NCI-H2081 treated with DMSO at 0.1 percent for 48 hours (cell line): ENCODE measurements at places on chromosomes 13 and 19.

DNA sequence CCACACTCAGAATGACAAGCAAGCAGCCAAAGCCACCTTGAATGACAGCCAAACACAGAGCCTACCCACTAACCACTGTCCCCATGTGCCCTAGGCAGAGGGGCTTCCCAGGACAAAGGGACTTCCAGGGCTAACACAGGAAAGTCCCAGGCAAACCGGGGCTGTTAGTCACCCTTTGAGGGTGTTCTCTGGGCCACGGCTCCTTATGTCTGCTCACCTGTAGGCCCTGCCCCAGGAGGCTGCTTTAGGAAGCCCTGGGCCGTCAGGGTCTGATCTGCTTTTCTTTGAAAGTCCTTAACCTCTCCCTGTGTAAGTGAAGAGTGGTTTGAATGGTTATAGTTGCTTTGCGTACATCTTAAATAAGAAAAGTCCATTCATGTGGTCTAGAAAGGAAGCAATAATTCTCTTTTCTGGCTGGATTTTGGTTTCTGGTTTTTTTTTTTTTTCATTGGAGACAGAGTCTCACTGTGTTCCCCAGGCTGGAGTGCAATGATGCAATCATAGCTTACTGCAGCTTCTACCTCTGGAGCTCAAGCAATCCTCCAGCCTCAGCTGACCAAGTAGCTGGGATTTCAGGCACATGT, 161.4 kb downstream of the EFNB2 start:
- DNase-seq, result no peak

DNA sequence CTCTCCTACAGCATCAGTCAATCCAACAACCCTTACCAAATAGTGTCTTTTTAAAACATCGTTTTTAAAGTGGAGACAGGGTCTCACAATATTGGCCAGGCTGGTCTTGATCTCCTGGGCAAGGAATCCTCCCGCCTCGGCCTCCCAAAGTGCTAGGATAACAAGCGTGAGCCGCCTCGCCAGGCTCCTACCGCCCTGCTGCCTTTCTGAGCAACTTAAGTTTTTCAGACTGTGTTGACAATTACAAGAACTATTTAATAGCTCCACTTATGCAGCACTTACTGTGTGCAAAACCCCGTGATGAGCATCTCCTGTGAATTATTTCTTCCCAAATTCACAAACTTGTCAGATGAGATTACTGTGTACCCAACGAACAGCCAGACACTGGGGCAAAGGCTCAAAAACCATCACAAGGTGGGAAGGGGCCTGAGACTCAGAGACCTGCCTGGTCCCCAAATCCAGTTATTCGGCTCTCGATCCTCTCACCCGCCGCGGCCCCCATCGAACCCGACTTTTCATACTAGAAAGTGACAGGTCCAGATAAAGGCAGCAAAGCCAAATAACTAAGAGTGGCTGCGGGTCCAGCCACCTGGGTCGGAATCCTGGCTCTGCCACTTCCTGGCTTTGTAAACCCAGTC, 581 bp downstream of the RPL18 start:
- no peak for DNase-seq

- no peak for DNase-seq
These were observed 158.6 kb downstream of the ZNF536 start for GRCh38 chr19:30530751-30531150.

DNA sequence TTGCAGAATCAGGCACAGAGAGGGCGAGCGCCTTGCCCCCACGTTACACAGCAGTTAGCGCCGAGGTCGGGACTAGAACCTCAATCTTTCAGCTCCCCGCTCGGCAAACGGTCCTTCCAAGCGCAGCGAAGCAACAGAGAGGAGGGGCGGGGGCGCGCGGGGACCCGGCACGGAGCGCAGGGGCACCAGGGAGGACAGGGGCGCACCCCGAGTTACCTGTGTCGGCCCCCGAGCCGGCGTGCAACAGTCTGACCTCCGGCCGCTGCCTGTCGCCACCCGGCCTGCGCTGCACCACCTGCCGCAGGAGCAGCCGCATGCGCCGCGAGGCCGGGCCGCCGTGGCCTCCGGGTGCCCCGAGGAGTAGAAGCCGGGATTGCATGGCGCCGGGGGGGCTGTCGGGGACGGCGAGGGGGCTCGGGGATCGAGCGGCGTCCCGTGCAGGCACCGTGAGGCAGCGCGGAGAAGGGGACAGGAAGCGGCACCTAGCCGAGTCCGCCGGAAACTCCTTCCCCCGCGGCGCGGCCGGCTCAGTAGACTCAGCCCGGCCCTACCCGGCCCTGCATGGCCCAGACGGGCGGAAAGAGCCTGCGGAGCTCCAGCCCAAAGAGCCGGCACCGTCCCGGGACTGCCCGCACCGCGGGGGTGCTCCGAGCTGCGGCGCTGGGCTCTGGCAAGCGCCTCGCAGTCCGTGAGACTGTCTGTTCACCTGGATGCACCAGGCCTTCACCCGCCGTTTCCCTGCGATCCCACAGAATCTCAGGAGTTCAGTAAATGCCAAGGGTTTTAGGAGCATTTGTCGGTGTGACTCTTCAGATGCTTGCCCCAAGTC, at the start of gene VWA8:
Gene VWA8, minus strand, starts transcription at position 473 of the 829 bp plus-strand sequence. Its CDS starts 94 bp downstream, at position 379.
- DNase-seq, result no peak

DNA sequence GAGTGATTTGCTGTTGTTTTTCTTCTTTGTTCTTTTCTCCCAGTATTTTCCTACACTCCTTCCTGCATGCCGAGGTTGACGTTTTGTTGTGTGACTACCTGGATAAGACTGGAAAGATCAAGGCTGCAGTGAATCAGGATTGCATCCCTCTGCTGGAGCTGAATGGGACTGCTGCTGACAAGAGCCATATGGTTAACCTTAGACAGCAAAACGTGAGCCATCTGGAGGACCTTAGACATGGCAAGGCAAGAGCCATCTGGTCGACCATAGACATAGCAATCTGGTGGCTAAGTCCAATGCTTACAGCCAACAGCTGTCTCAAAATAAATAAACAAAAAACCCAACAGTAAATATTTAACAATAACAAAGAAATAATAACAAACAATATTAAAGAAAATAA, 42.6 kb upstream of the ZNF91 start:
- no peak for DNase-seq

DNA sequence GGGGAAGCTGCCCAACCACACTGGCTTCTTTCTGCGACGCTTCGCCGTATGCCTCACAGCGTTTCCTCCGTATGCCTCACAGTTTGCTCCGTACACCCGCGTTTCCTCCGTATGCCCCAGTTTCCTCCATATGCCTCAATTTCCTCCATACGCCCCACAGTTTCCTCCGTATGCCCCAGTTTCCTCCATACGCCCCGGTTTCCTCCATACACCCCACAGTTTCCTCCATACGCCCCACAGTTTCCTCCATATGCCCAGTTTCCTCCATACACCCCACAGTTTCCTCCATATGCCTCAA, 22.6 kb downstream of the GAS6 start:
- no peak for DNase-seq

GRCh38 chr19:13209484-13210338, 59.5 kb downstream of the IER2 start:
- no peak for DNase-seq

DNA sequence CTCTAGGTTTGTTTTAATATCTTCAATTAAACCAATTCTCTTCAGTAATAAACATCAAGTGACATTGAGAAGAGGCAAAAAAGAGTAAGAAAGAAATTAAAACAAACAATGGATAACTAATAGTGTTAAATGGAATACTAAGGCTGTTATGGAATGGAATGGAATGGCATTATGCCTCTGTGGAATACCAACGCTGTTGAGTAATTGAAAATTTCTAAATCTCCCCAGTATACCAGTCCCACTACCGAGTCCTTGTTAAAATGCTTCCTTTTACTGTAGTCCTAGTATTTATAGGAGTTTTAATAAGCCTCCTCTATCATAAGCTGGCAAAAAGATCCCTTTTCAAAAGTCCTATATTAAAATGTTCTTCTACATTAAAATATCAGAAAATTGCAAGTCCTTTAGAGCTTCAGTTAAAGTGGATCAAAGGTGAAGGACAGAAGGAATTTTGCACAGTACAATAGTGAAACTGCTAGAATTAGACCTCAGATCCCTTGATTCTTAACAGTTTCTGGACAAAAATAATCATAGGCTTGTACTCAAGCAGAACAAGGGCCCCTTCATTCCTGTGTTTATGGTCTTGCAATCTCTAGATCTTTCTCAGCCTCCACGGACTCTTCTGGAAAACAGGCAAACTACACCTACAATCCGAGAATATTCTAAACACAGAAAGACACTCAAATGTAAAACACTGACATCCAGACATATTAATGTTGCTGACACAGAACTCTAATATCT, 128.2 kb downstream of the PCDH9 start:
- DNase-seq, result no peak

GRCh38 chr19:50820549-50821247, 2.9 kb downstream of the KLK1 start:
- DNase-seq, result no peak

- no peak for DNase-seq
These were observed 130.1 kb downstream of the KLF12 start for GRCh38 chr13:74004109-74004508.

- DNase-seq, result no peak
These were observed 41.4 kb upstream of the SERP2 start for GRCh38 chr13:44331912-44332851.

- no peak for DNase-seq
These were observed 16.8 kb downstream of the FPR2 start for GRCh38 chr19:51777570-51778462.

GRCh38 chr19:33434886-33435705, 61.6 kb downstream of the CEBPG start:
- no peak for DNase-seq

GRCh38 chr13:65529541-65529940, 1700.6 kb downstream of the PCDH9 start:
- DNase-seq, result no peak

DNA sequence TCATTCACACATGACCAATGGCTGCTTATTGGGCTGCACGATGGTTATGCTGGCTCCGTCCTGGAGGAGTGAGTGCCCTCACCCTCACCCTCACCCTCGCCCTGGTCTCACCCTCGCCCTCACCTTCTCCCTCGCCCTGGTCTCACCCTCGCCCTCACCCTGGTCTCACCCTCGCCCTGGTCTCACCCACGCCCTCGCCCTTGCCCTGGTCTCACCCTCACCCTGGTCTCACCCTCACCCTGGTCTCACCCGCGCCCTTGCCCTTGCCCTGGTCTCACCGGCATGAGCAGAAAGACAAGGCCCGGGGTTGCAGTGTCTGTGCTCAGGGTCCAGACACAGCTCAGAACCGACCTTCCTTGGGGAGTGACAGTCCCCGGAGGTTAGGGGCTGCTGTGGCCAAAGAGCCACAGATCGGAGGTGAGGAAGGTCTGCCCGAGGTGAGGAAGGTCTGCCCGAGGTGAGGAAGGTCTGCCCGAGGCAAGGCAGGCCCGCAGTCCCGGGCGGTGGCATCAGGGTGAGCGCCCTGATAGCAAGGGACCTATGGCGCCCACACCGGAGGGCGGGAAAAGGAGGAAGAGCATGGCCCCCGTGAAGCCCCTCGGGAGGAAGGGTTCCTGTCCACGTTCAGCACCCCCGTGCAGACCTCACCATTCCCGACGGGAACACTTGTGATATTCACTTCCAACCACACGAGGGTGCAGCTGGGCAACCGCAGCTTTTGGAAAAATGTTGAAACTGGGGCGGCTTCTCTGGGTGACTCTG, 65.6 kb downstream of the MCF2L start:
- no peak for DNase-seq

DNA sequence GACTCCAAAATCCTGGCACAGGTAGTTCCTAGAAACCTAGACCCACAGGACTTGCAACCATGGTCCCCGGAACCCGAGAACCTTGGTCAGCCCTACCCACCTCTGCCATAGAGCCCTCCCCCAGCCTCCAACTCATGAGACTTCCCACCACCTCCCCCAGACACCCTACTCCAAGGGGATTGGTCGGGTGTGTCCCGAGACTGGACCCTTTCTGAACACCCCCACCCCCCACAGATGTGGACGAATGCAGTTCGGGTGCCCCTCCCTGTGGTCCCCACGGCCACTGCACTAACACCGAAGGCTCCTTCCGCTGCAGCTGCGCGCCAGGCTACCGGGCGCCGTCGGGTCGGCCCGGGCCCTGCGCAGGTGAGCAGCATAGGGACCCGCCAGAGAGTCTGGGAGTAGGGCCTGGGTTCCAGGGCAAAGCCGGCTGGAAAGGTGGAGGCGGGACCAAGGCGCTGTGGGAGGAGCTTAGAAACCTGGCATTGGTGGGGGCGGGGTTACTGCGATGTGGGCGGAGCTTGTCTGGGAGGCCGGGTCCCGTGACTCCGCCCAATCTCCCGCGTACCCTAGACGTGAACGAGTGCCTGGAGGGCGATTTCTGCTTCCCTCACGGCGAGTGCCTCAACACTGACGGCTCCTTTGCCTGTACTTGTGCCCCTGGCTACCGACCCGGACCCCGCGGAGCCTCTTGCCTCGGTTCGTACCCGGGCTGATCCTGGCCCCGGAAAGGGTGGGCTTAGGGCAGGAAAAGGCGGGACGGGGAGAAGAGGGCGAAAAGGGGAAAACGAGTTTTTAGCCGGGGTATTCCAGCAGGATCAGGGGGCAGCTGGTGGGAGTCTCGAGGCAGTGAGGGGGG, 11.9 kb downstream of the LTBP4 start:
- DNase-seq, result no peak

DNA sequence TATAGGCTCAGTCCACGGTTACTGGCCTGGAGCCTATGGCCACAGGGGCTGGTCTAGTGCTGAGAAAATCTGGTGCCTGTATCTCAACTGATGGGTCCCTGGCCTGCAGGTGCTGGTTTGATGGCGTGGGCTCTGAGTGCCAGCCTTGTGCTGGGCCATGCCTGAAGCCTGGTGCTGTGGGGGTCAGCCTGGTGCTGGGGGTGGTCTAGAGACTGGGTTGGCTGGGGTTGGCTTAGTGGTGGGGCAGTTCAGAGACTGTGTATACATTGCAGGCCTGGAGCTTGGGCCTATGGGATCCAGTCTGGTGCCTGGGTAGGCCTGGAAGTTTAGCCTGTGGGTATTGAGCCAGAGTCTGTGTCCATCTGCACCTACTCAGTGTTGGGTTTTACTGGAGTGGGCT, 36.4 kb downstream of the SLC10A2 start:
- no peak for DNase-seq

DNA sequence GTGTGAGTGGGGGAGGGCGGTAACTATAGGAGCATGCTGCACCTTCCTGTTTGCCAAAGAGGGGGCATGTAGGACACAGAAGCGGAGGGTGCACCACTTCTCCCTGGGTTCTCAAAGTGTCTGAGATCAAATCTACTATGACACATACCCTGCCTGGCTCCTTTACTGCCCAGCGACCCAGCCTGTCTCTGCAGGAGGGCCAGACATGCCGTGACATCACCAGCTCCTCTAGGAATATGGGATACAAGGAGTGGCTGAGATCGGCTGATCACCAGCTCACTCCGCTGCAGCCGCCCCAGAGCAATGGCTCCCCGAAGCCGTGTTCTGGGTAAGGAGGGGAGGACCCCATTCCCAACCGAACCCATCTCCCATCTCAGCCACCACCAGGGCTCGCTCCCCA, 16.4 kb upstream of the IGFL1 start:
- no peak for DNase-seq

- DNase-seq, result no peak
These were observed 141.3 kb downstream of the STOML3 start for GRCh38 chr13:38849315-38849714.

- no peak for DNase-seq
These were observed 550 bp downstream of the CERS4 start for GRCh38 chr19:8209462-8210378.
